ENCODE measurements at places on chromosomes 2 and 18. TPM values are rescaled to one million over a fixed set of nuclear protein-coding genes. Genes with fewer than 3 reads are reported as not detected.
A peak's percentile ranks its signal among the peaks of the same experiment; 100 is the strongest.

Gene TMEM37
- total RNA-seq, result not detected

Gene TUBB6
- total RNA-seq, result 248 TPM

Gene BMPR2
- 22.8 TPM for total RNA-seq

Gene SERPINB11
- total RNA-seq, result not detected

Gene BOLL
- total RNA-seq, result not detected

Gene REG3A
- not detected for total RNA-seq

DNA sequence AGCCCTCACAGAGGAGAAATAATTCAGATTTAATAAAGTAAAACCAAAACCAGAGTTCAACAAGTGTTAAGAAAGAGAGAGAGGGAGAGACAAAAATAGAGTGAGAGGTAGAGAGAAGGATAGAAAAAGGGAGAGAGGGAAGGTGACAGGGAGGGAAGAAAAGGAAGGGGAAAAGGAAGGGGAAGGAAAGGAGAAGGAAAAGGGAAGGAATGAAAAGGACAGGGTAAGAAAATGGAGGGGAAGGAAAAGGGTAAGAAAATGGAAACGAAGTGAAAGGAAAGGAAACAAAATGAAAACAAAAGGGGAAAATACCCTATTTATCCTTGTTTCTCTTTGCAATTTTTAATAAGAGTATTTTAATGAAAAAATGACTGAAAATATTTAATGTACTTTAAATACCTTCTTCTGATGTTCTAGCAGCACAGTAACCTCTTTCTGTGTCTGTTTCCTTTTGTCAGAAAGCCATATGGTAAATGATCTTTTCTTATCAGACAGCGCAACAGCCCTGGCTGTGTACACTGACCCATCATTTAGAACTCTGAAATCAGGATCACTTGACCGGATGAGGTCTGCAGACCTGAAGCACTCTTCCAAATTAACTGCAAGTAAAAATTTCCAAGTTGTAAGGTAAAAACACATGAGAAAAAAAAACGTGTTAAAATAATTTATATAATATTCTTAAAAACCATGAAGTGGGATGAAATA is 11.8 kb downstream of the DSC3 start:
- no peaks in the 10 kb centered on the region for H3K4me1 ChIP-seq
- H3K36me3 ChIP-seq, result no peaks in the 10 kb centered on the region
- H3K27me3 ChIP-seq, result no peaks in the 10 kb centered on the region
- no peak for DNase-seq
- H3K27ac ChIP-seq, result no peak overlapping the region
- no peak overlapping the region for H3K4me3 ChIP-seq

DNA sequence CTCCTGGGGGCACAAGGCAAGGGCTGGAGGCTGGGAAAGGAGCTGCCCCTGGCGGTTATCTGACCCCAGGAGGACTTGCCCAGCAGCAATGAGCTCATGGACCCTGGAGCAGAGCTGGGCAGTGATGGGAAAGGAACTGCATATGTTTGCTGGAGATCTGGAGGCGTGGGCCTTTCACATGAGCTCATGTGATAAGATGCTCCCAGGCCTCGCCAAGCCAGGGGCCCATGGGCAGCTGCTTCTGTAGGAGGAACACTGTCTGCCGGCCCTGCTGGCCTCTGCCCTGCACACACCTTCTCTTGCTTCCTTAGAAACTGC is 9.0 kb upstream of the NPPC start:
- H3K27ac ChIP-seq, result no peak overlapping the region
- peak; percentile 21 for DNase-seq
- no peaks in the 10 kb centered on the region for H3K27me3 ChIP-seq
- H3K36me3 ChIP-seq, result no peaks in the 10 kb centered on the region
- H3K4me3 ChIP-seq, result no peak overlapping the region
- H3K4me1 ChIP-seq, result no peaks in the 10 kb centered on the region

DNA sequence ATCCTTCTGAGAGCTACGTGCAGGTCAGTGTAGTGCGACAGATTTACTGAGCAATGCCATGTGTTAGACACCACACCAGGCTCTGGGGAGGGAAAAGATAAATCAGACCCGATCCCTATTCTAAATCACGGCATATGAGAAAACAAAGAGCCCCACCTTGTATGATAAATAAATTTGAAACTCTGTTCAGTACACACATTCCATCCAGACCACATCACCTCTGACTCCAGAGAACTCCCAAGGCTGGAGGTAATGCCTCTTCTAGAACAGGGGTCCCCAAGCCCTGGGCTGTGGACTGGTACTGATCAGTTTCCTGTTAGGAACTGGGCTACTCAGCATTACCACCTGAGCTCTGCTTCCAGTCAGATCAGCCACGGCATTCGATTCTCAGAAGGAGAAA is 77.3 kb downstream of the QPCT start:
- H3K4me1 ChIP-seq, result no peaks in the 10 kb centered on the region
- no peak overlapping the region for H3K4me3 ChIP-seq
- no peak overlapping the region for H3K27ac ChIP-seq
- no peaks in the 10 kb centered on the region for H3K27me3 ChIP-seq
- H3K36me3 ChIP-seq, result no peaks in the 10 kb centered on the region

DNA sequence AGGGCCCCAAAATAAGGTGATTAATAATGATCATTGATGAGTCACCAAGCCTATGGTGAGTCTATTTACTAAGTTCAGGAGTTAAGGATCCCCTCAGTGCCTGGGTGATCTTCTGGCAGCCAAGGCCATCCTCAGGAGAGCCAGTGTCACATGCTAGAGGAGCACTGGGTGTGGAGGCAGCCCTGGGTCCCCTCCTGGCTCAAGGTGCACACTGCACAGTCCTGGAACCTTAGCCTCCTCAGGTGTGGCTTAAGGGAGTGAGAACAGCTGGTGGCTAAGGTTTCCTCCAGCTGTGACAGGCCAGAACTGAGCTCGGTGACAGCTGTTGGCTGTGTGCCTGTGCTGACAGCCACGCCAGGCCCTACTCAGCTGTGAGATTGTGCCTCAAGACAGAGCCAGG is 52.1 kb upstream of the ACAA2 start:
- H3K4me1 ChIP-seq, result peaks cover 2% of the 10 kb centered on the region
- no peaks in the 10 kb centered on the region for H3K27me3 ChIP-seq
- no peak overlapping the region for H3K4me3 ChIP-seq
- peak; percentile 78 for DNase-seq
- no peaks in the 10 kb centered on the region for H3K36me3 ChIP-seq

GRCh38 chr2:26946841-26947784 is 23.3 kb upstream of the MAPRE3 start:
- peaks cover 66% of the 10 kb centered on the region for H3K27me3 ChIP-seq
- H3K4me3 ChIP-seq, result no peak overlapping the region
- H3K36me3 ChIP-seq, result no peaks in the 10 kb centered on the region

DNA sequence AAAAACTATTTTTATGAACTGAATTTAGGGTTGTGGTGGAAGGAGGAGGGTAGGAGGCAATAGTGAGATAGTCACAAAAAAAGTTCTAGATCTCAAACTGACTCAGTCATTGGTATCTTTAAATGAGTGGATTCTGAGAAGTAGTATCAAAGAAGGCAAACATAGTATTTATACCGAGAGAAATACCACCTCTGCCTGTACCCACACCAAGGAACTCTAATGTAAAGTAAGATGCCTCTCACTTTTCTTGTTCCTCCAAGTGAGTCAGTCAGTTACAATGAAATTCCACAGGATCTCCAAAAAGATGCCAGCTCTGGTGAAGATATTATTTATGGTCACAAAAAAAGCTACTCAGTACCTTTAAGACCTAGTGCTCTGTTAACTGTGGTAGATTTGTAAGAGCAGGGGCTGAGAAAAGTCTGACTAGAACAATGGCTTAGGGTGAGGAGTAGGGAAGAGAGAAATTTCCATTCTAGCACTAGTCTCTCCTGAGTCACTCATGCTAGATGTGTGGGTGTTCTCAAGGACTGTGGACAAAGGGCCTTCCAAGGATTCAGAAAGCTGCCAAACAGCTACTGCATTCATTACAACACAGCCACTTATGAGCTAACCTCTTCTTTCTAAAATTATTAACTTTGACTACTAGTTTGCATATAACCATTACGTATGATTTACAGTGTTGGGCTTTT is 36.3 kb downstream of the YWHAQ start:
- no peak overlapping the region for H3K4me3 ChIP-seq
- H3K36me3 ChIP-seq, result peaks cover 33% of the 10 kb centered on the region
- DNase-seq, result no peak
- H3K27ac ChIP-seq, result no peak overlapping the region
- H3K4me1 ChIP-seq, result peaks cover 47% of the 10 kb centered on the region
- no peaks in the 10 kb centered on the region for H3K27me3 ChIP-seq

DNA sequence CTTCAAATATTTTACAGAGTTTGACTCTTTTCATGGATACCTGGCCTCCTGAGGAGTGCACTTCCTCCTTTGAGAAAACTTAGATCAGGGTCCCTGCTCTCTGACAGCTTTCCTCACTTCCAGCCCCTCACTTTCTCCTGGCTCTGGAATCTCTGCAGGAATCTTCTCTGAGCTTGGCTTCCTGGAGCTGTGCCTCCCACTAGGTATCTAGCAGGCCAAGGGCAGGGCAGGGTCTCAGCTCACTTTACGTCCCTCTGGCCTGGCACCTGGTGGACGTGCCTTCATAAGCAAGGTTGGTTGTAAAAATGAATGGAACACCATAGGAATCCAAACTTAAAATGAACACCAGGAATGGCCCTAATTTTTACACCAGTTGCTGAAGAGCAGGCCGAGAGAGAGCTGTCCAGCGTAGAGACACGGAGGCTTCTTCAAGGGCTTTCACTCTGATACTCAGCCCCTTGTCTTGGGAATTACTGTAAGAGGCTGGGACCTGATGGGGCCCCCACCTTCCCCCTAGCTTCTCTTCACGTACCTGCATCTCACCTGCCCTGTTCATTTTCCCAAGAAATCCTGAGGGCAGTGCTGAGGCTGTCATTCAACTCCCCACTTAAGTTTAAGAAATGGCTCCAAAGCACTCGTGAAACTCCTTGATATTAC is 426.9 kb upstream of the ID2 start:
- no peaks in the 10 kb centered on the region for H3K4me1 ChIP-seq
- no peaks in the 10 kb centered on the region for H3K27me3 ChIP-seq
- no peak overlapping the region for H3K27ac ChIP-seq
- H3K36me3 ChIP-seq, result no peaks in the 10 kb centered on the region

GRCh38 chr2:241965931-241966412 is 96.4 kb downstream of the RTP5 start:
- peak overlapping the region; percentile 36 for H3K27ac ChIP-seq
- no peak overlapping the region for H3K4me3 ChIP-seq
- H3K36me3 ChIP-seq, result no peaks in the 10 kb centered on the region

DNA sequence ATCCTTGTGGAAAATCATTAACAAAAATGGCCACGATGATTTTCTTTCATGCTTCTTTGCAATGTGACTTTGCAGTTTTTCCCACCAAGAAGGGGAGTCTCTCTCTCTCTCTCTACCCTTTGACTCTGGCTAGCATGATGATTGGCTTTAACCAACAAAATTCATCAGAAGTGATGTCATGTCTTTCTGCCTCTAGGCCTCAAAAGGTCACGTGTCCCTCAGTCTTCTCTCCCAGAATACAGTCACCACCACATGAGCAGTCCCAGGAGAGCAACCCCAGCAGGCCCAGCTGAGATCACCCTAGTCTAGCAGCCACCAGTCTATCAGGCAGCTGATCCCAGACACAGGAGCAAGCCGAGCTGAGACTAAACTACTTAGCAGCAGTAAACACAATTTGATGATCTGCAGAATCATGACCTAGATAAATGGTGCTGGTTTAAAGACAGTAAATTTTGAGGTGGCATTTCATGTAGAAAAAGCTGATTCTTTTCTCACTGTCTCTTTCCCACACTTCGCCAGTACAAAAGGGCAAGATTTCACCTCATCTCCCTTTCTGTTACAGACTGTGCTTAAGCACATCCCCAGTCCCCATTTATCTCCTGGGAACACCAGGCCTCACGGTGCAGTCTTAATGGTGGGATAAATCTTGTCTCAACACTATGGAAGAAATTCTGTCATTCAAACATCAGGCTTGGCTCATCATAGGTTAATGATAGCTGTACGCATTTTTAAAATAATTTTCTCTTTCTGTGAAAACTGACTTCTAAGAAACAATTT is 132.7 kb downstream of the SCG2 start:
- H3K36me3 ChIP-seq, result no peaks in the 10 kb centered on the region
- no peak for DNase-seq
- peaks cover 5% of the 10 kb centered on the region for H3K4me1 ChIP-seq
- no peak overlapping the region for H3K27ac ChIP-seq

GRCh38 chr2:40740419-40740818 is 288.5 kb upstream of the SLC8A1 start:
- H3K27me3 ChIP-seq, result no peaks in the 10 kb centered on the region
- H3K27ac ChIP-seq, result no peak overlapping the region
- H3K36me3 ChIP-seq, result no peaks in the 10 kb centered on the region

GRCh38 chr18:80046011-80046410 is 11.8 kb downstream of the RBFA start:
- H3K36me3 ChIP-seq, result peaks cover 85% of the 10 kb centered on the region
- no peak overlapping the region for H3K4me3 ChIP-seq
- no peak overlapping the region for H3K27ac ChIP-seq
- H3K27me3 ChIP-seq, result no peaks in the 10 kb centered on the region
- DNase-seq, result no peak
- H3K4me1 ChIP-seq, result no peaks in the 10 kb centered on the region

DNA sequence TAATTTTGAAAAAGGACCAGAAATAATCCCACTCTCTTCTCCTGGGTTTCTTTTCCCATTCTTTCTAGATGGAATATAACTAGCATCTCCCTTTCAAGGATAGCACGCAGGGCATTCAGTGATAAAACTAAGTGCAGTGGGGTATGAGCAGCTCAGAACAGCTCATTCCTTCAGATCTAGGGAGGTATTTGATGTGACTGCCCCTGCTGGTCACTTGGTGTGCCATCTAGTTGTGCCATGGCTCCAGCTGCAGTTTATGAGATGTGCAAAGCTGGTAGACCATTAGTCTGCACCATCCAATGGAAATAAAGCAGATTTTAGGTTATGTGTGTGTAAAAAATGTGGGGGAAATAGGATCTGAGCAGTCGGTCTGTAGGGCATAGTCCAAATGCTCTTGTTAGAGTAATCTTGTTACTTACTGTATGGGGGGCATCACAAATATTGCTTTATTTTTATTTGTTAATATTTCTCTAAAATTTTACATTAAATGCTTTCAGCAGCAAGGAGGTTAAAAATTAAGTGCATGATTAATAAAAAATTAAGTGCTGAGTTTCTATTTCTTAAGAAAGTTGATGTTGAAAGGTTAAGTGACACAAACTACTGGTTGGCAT is 38.9 kb downstream of the CTAGE1 start:
- no peaks in the 10 kb centered on the region for H3K36me3 ChIP-seq
- H3K27ac ChIP-seq, result no peak overlapping the region
- peak; percentile 72 for DNase-seq
- no peaks in the 10 kb centered on the region for H3K4me1 ChIP-seq
- H3K27me3 ChIP-seq, result no peaks in the 10 kb centered on the region
- no peak overlapping the region for H3K4me3 ChIP-seq
